Globus pallidus (tissue), 1 donor: ENCODE measurements at places on chromosomes 4 and X.

DNA sequence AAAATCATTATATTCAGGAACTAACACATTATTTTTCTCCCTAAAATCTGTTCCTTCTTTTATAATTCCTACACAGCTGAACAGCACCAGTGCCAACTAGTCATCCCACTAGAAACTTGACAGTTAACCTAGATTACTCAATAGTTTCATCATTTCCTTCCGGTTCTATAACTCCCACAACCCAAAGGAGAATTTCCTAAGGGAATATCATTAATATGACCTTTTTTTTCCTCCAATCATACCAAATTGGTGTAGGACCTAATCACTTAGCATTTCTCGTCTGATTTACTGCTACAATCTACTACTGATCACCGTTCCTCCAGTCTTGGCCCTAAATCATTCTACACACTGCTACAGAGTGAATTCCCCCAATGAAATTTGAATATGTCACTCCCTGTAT, 45.9 kb downstream of the WDFY3 start:
- DNase-seq = no peak

- DNase-seq = no peak
Measured at GRCh38 chr4:53128706-53129357, 237.0 kb downstream of the SCFD2 start.

- no peak for DNase-seq
Measured at GRCh38 chrX:5756616-5757015, 472.1 kb downstream of the NLGN4X start.

DNA sequence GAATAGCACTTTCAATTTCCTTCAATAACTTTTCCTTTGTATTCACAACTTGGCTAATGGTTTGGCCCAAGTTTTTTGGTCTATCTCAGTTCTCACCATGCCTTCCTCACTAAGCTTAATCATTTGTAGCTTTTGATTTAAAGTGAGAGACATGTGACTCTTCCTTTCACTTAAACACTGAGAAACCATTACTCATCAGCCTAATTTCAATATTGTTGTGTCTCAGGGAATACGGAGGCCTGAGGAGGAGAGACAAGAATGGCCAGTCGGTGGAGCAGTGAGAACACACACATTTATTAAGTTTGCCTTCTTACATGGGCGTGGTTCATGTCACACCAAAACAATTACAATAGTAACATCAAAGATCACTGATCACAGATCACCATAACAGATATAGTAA, 56.7 kb downstream of the TSPAN5 start:
- no peak for DNase-seq

GRCh38 chrX:53000447-53001135, 42.3 kb upstream of the FAM156A start:
- no peak for DNase-seq

GRCh38 chr4:138522366-138522765, 280.2 kb upstream of the SLC7A11 start:
- DNase-seq = no peak

- no peak for DNase-seq
Measured at GRCh38 chr4:107603430-107603829, 116.6 kb downstream of the PAPSS1 start.

GRCh38 chrX:20317873-20318272, 51.2 kb upstream of the RPS6KA3 start:
- DNase-seq = no peak

DNA sequence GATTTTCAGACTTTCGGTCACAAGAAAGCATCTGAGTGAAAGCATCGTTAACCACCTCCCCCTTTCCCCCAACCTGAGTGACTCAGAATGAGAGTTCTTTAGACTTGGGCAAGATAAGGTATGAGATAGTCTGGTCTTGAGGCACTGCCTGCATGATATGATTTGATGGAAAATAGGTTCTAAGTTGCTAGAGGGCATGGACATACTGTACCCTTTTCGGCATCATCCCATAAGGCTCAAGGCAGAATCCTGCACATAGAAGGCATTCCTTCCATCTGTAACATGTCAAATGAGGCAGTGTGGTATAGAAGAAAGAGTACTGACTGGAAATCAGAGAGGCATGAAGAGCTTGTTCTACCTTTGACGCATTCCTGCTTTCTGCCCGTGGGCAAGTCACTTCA, 16.8 kb upstream of the AMOT start:
- no peak for DNase-seq

GRCh38 chr4:183200453-183200852, 101.4 kb downstream of the WWC2 start:
- peak; percentile 29 for DNase-seq
